ENCODE measurements at places on chromosomes 13 and 19. TPM values are rescaled to one million over a fixed set of nuclear protein-coding genes. Genes with fewer than 3 reads are reported as not detected.
A peak's percentile ranks its signal among the peaks of the same experiment; 100 is the strongest.

DNA sequence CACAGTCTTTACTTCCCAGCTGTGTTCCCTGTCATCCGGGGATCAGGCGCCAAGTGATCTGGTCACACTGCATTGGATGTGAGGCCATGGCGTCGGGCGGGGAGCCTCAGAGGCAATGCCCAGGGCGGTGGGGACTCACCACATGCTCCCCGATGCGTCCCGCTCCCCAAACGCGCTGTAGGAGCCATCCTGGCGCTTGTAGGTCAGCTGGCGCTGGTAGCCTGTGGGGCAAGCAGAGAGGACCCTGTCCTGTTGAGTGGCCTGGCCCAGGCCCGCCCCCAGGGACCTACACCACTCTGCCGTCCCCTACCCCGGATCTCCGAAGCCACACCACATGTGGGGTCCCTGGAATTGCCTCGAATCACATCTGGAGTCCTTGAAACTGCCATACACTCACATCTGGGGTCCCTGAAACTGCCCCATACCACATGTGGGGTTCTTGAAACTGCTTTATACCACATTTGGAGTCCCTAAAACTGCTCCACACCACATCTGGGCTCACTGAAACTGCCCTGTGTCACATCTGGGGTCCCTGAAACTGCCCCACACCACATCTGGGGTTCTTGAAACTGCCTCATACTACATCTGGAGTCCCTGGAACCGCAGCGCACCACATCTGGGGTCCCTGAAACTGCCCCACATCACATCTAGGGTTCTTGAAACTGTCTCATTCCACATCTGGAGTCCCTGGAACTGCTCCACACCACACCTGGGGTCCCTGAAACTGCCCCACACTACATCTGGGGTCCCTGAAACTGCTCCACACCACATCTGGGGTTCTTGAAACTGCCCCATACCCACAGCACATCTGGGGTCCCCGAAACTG is 33.2 kb downstream of the F2RL3 start:
- DNase-seq: no peak

DNA sequence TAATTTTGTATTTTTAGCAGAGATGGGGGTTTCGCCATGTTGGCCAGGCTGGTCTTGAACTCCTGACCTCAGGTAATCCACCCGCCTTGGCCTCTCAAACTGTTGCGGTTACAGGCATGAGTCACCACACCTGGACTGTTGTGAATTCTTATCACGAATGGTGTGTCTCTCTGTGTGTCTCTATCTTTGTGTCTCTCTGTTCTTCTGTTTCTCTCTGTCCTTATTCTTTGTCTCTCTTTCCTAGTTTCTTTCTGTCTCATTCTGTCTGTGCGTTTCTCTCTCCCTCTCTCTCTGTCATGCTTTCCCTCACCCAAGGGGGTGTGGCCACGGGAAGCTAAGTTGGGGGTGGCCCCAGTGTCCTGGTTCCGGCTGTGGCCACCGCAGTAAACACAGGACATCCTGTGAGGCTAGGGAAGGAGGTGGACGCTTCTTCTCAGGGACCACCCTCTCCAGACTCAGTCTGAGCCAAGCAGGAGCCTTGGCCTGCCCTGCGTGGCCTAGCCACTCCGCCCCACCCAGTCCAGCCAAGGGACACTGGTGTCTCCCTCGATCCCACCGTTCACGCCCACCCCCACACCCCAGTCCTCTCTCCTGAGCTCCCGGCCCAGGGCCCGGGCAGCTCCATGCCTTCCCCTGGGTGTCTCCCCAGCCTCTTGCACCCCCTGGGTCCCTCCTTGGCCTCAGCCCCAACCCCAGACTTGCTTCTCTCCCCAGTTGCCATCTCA is 3.9 kb upstream of the PRX start:
- peak; percentile 78 for DNase-seq

DNA sequence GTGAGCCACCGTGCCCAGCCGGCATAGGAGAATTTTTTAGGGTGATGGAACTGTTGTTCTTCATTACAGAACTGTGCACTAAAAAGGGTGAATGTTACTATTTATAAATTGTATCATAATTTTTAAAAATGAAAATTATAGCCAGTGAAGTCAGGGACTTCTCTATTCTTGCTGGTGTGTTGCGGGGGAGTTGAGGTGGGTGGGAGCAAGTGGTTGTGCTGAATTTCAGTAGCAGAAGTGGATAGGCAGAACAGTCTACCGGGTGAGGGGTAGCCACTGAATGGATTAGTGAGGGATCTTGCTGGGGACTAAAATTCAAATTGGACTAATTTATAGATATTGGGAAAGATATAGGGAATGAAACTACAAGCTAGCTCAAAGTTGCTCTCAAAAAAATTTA is 74.0 kb downstream of the CAB39L start:
- no peak for DNase-seq

DNA sequence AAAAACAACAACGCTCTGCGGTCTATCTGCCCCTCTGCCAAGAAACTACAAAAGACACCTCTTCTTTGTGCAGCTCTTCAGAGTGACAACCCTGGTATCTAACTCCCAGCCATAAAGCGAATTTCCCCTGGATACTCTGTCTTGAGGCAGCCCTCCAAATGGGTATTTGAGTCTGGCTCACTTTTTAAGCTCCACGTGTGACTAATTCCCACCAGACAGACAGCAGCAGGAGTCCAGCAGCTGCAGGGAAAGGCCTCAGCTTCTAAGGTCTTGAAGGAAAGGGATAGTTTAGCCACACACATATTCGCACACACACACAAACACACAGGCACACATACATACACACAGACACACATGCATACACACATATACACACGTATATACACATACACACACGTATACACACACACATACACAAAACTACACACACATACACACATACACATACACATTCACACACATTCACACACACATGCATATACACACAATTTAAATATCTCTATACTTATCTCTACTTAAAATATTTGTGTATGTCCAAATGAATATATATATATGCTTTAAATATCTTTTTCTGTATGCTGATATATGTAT is 188.8 kb downstream of the TSHZ3 start:
- peak; percentile 59 for DNase-seq

DNA sequence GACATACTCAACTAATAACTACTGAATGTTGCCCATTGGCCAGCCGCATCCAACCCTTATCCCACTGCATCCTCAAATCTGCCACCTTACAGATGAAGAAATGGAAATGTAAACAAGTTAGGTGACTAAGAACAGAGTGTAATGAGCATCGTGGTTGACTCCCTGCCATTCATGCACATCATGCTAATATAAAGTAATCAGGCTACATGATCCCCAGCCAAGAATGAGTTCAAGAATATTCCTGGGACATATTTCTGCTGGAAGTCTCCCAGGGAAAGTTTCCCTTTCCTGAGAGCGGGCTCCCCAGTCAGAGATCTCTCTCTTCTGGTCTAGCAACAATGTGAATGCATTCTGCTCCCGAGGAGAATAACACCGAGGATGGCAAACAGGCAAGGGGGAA is 55.9 kb upstream of the SERP2 start:
- DNase-seq: no peak

DNA sequence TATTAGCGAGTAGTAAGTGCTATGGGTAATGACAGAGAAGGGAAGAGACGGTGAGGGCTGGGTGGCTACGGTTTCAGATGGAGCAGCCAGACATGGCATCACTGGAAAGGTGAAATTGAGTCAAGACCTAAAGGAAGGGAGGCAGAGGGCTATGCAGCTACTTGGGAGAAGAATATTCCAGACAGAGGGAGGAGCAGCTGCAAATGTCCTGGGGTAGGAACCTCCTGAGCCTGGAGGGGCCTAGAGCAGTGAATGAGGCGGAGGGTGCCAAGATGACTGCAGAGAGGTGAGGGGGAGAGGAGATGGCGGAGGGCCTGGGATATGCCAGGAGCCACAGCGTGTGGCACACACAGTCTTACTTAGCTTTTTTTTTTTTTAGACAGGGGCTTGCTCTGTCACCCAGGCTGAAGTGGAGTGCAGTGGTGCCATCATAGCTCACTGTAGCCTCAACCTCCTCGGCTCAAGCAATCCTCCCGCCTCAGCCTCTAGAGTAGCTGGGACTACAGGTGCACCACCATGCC is 21.1 kb downstream of the PLEKHF1 start:
- DNase-seq: no peak

DNA sequence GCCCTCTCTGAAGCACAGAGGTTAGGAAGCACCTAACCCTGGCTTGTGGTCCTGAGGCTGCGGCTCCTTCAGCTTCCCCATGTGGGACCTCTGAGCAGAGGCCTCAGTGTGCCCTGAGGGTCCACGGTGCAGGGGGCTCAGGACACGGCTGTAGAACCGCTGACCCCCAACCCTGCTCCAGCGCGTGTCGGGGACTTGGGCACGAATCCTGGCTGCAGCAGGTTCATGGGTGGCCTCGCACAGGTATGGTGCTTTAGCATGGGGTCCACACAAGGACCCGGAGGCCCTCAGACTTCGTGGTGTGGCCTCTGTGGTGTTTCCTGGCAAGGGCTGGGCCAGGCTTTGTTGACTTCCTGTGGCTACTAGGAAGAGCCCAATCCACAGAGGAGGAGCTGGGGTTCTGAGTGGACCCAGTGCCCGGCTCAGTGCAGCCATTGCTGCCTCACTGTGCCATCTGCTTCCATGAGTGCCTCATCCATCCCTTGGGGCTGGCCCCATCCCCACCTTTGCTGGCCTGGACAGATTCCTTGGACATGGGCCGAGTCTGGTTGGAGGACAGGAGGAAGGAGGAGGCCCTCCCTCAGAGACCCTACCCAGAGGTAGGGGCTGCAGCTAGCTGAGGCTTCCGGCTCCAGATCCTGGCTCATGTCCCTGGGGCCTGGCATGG is 24.5 kb downstream of the ZBTB7A start:
- DNase-seq: no peak

DNA sequence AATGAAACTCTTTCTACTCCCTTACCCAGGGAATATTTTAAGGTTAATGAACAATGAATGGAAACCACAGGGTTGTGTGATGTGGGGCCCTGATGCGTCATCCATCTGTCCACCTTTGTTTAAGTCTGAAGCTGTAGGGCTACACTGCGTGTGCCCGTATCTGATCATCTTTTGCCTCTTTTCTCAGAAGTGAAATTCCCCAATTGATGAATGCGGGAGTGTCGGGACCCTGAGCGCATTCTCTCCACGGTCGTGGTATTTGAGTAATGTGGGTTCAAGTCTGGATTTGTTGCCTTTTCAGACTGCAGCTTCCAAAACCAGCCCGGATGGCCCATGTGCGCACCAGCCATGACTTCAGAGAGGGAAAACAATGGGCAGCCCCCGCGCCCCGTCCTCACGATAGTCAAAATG is 112.3 kb downstream of the COL4A2 start:
- DNase-seq: no peak

- DNase-seq: no peak
Measured at GRCh38 chr19:30091856-30092255, 149.8 kb downstream of the URI1 start.

GRCh38 chr13:70170689-70171088 is 62.4 kb upstream of the KLHL1 start:
- DNase-seq: no peak

SPART gene
- 55.0 TPM for polyA plus RNA-seq

ZNF540 gene
- polyA plus RNA-seq: 3.6 TPM

ASF1B gene
- 8.6 TPM for polyA plus RNA-seq
